ENCODE measurements at places on chromosomes 12 and 14. TPM values are rescaled to one million over a fixed set of nuclear protein-coding genes. Genes with fewer than 3 reads are reported as not detected.

DNA sequence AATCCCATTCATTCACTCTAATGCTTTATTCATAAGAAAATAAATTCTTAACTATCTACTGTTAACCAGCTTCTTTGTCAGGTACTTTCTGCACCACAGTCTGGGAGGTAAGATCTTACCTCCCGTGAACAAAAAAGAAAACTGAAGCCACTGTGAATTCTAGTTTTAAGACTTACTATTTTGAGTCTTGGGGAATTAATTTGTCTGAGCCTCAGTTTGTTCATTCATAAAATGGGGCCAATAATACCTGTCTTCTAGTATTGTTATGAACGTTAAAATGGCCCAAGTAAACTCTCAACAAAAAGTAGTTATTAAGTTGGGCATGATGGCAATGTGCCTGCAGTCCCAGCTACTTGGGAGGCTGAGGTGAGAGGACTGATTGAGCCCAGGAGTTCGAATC lies 59.5 kb upstream of the BBS10 start:
- DNase-seq: no peak

- DNase-seq: no peak
These were observed 5.1 kb downstream of the EFS start for GRCh38 chr14:23359722-23360447.

DNA sequence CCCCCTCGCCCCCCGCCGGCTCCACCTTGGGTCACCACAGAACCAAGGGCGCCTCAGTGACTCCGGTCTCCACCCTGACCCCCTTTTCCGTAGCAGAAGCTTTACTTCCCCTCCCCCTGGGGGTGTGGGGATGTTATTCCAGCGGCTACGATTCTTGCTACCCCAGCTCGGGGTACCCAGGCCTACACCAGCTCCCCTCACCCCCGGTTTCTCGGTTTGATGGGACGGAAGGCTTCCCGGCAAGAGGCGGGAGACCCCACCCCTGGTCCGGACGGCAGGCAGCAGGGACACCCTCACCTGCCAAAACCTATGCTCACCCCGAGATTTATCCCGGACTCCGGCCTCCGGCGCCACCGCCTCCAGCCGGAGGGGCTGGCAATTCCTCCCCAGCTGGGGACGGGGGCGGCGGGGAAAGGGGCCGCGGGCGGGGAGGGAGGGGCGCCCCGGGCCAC lies 619 bp downstream of the RAB15 start:
- DNase-seq: no peak

- no peak for DNase-seq
These were observed 125.7 kb upstream of the KRAS start for GRCh38 chr12:25376407-25376806.

DNA sequence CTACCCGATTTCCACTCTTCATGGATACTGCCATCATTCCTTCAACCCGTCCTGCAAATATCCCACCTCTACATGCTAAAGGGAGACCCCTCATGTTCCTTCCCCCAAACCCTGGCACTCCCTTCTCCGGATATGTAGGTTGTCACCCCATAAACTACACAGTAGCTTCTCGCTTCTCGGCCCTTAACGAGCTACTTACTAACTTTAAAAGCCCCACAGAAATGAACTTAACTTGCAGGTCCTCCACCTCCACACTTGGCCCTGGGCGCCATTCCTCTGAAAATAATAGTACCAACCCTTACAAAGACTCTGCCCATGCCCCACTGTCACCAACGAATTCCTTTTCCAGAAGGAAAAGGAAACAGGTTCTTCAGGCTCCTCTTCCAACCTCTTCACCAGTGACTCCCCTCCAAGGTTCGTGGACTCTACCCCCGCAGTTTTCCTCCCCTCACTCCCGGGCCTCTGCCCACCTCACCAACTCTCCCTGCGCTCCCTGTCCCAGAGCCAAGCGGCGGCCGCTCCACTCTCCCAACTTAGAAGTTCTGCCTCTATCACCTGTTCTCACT lies 1.2 kb downstream of the SPPL3 start:
- peak; percentile 10 for DNase-seq

- no peak for DNase-seq
These were observed 291.3 kb downstream of the SLC16A7 start for GRCh38 chr12:59887178-59887577.

DNA sequence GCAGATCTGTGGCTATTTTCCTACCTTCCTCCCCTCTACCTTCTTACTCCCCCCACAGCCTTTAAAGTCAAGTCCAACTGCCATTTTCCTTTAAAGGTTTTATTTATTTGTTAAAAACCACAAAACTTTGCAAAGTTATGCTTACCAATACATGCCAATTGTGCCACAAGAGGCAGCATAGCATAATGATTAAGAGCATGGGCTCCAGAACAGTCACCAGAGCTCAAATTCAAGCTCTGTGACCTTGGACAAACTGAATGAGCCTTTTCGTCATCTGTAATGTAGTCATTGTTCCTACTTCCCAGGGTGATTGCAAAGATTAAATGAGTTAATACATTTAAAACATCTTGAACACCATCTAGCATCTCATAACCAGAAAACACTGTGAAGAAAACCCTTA lies 13.0 kb upstream of the FMNL3 start:
- no peak for DNase-seq

GRCh38 chr12:26466726-26467125 lies 271.4 kb downstream of the SSPN start:
- DNase-seq: no peak

- peak; percentile 68 for DNase-seq
These were observed 745 bp downstream of the CAND1 start for GRCh38 chr12:67269633-67270573.

DNA sequence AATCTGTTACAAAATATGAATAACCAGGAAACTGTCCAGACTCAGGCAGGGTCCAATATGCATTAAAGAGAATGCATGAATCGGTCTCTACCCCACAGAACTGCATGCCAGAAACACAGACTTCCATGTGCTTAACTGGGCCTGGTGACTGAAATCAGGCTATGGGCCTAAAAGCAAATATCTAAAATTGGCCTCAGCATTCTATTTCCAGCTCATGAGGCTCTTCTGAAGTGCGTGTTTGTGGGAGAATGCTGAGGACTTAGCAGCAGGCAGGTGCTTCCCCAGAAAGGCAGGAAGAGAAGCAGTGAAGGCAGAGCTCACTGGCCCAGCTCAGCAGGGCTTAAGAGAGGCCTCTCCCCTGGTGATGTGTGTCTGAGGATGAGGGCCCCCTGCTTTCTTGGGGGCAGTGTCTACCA lies 48.5 kb downstream of the ADGRD1 start:
- DNase-seq: no peak

DNA sequence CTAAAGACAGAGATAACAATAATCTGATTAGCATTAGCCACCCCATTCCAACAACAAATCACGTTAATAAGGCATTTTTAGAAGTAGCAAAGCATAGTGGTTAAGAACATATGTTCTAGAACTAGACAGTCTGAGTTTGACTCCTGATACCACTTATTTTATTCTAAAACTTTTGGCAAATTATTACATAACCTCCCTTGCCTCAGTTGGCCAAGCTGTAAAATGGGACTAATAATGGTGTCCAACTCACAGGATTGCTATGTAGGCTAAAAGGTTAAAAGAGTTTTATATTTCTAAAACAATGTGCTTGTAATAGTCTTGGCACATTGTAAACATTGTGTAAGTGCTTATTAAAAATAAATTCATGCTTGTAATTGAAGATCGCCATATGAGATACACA lies 124.7 kb upstream of the FGD4 start:
- no peak for DNase-seq

GRCh38 chr12:77151030-77151429 lies 85.7 kb upstream of the E2F7 start:
- DNase-seq: no peak

DNA sequence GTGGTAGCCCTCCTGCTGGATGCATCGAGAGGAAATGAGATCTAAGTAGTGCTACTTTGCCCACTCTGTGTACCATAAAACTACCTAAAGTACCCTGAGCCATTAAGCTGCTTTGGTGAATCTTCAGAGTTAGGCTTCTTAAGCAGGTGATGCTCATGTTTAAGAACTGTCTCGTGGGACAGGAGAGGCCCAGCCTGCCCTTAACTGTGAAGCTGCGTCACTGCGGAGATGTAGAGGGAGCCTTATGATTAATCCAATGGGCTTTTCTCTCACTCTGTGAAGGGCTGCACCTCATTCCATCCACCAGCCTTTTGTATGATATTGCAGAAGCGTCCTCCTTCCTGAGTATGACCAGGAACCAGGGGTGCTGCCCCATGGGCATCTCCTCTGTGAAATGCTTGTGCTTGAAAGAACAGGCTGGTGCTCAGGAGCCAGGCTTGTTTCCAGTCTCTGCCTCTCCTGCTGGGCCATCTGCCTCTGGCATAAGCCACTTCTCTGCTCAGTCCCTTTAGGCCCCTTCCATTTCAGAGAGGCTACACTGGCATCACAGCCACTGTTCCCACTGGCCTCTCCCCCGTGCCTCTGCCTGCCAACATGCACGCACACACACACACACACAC lies 6.8 kb upstream of the CCDC177 start:
- DNase-seq: no peak

DNA sequence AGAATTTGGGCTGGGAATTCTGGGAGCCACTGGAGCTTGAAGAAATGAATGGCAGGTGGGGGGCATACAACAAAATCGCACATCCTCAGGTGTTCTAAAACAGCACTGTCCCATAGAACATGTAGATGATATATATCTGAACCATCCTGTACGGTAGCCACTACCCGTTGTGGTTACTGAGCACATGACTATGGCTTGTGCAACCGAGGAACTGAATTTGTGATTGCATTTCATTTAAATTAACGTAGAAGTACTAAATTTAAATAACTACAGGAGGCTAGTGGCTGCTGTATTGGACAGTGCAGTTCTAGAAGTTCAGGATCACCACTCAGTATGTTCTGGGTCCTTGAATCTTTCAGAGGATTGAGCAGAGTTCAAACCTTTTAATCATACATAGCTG lies 172.4 kb downstream of the PHETA1 start:
- DNase-seq: no peak

- no peak for DNase-seq
These were observed 4.5 kb downstream of the DCN start for GRCh38 chr12:91178139-91178561.

- DNase-seq: no peak
These were observed 114.3 kb upstream of the PDZRN4 start for GRCh38 chr12:41073633-41074472.

GRCh38 chr12:86903159-86903558 lies 647.0 kb upstream of the MGAT4C start:
- no peak for DNase-seq

DNA sequence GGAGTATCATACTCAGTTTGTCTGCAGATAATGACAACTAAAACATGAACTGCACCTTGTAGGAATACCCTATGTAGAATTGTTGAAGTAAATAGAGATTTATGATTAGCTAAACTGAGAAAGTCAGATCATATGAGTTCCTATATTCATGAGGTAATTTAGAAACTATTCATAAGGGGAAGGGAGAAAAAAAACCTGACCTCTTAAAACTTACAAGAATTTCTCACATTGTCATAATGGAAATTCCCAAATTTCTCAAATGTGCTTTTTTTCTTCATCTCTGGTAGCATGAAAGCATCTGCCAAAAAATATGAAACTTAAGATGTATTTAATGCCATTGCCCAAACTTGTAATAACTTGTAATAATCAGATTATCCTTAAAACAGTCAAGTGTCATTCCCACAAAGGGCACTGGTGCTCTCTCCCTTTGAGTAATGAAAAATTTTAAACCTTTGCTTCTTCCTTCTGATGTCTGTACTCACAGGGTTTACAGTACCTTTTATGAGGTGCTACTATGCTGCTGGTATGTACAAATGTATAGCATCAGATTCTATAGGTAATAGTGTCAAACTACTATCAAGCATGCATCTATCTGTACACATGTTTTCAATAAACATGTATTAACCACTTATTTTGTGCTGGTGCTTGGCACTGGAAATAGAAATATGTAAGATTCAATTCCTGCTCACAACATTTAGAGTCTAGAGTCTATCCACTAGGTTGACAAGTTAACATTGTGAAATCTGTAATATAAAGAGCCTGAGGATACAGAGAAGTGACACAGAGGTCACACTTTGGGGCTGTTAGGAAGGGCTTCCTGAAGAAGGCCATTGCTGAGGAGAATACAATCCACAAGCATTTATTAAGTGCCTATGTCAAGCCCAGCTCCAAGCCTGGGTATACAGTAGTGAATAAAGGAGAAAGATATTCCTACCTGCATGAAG lies 17.4 kb upstream of the DRAM1 start:
- DNase-seq: no peak

DNA sequence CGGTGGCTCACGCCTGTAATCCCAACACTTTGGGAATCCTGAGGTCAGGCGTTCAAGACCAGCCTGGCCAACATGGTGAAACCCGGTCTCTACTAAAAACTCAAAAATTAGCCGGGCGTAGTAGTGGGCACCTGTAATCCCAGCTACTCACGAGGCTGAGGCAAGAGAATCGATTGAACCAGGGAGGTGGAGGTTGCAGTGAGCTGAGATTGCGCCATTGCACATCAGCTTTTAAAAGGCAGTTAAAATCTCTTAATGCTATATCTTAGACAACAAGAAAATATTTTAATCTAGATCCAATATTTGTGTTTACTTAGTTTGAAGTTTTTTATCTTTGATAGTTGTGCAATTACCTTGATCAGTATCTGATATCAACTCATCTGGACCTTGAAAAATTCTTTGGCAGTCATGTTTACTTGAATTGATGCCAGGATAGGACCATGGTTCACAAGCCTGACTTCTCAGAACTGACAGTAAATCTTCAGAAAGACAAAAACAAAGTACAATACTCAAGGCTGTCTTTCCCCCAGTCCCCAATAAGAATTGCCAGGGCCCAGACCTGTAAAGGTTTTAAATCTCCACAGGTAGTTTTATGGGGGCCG lies 135.0 kb upstream of the AEBP2 start:
- no peak for DNase-seq

DNA sequence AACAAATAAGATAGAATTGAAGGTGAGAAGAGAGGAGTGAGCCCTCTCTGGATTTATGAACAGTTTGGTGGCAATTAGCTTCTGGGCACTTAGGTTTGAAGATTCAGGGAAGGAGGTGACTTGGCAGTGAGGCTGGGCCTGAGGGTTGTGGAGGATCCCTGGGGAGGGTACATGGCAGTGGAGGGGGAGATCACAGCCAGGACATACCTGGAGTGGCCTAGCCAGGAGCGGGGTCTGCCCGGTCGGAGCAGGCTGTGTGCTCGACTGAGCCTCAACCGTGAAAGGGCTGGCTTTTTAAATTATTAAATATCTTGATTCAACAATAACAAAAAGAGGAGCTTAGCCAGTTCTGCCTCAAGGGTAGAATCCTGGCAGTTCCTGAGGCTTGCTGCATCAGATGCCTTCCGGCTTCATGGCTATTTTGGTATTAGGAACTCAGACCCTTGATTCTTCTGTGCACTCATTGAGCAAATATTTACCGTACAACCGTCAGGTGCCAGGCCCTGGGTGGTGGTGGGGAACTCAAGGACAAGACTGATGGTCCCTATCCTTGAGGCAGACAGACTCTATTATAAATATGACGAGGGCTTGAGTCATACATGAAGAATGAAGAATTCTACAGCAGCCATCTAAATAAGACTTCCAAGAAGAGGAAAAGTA lies 73.4 kb downstream of the SPTB start:
- no peak for DNase-seq

GPR68 gene
- 1.2 TPM for total RNA-seq

STAC3 gene
- 0.93 TPM for total RNA-seq

CABP1 gene
- not detected for total RNA-seq

CLEC14A gene
- total RNA-seq: not detected

RFLNA gene
- total RNA-seq: not detected

E2F7 gene
- 9.9 TPM for total RNA-seq

PTCSC3 gene
- total RNA-seq: not detected

MYH6 gene
- total RNA-seq: not detected

FBLN5 gene
- 1.2 TPM for total RNA-seq

PIP4P1 gene
- total RNA-seq: 32.3 TPM

ARHGEF40 gene
- not detected for total RNA-seq

MIA2 gene
- total RNA-seq: 19.9 TPM

SYNE3 gene
- total RNA-seq: 22.8 TPM

LBHD2 gene
- not detected for total RNA-seq

Data from activated naive CD4-positive, alpha-beta T cell treated with anti-CD3 and anti-CD28 coated beads for 36 hours (primary cell).